ENCODE measurements at places on chromosomes 12 and 14. TPM values are rescaled to one million over a fixed set of nuclear protein-coding genes. Genes with fewer than 3 reads are reported as not detected.
A peak's percentile ranks its signal among the peaks of the same experiment; 100 is the strongest.

The BTBD6 gene
- total RNA-seq = 45.1 TPM

The HOXC10 gene
- 1.9 TPM for total RNA-seq

The TAS2R43 gene
- total RNA-seq = 0.62 TPM

The KLRD1 gene
- 0.49 TPM for total RNA-seq

The NGB gene
- total RNA-seq = not detected

GRCh38 chr12:67927324-67927723 is 61.9 kb upstream of the IFNG-AS1 start:
- DNase-seq = no peak

- DNase-seq = peak; percentile 50
Observed at GRCh38 chr14:72104011-72104613, 171.9 kb downstream of the RGS6 start.

DNA sequence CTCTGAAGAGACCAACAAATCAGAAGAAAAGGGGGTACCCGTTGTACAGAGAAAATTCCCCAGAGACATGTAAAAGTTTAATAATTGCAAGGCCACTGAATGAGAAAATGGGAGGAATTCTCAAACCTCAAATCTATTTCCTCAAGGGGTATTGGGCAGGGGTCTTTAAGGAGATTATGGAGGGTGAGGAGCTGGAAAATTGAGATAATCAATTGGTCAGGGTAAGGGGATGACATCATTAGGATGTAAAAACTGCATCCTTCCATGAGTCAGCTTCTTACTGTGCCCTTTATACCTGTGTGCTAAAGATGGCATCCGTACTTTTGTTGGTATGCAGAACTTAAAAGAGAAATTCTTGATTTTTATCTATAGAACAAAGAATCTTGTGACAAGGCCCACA is 641.5 kb downstream of the LRFN5 start:
- no peak for DNase-seq

DNA sequence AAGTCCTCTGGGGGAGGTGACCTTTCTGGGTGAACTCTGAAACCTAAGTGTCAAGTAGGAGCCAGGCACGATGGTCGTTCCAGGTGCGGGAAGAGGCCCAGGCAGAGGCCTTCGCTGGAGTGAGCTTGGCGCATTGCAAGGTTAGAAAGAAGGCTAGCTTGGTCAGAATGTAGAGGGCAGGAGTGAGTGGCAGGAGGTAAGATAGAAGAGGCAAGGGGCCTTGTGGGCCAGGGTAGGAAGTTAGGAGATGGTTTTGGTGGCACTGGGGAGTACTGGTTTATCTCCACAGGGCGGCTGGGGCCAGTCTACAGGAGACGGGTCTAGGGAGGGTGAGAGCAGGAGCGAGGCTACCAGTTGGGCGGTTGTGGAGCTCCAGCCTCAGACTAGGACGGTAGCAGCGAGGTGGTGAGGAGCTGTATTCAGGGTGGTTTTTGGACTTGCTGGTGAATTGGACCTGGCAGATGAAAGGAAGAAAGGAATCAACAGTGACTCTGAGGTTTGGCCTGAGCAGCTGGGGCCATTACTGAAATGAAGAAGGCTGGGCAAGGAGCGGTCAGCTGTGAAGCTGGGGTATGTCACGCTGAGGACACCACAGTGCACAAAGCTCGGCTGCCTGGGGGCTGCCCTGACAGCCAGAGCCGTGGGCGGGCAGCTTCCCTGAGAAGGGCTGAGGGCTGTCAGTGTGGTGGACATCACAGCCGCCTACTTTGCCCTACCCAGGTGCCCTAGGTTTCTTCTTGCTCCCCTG is 9.0 kb downstream of the MLXIP start:
- DNase-seq = no peak

- no peak for DNase-seq
Observed at GRCh38 chr12:92951006-92951405, 21.9 kb upstream of the EEA1 start.

Measured in endothelial cell (in vitro differentiated cells).